ENCODE measurements at places on chromosomes 5 and 9.

- no peak for DNase-seq
Measured at GRCh38 chr5:167478188-167478587, 813.3 kb upstream of the WWC1 start.

DNA sequence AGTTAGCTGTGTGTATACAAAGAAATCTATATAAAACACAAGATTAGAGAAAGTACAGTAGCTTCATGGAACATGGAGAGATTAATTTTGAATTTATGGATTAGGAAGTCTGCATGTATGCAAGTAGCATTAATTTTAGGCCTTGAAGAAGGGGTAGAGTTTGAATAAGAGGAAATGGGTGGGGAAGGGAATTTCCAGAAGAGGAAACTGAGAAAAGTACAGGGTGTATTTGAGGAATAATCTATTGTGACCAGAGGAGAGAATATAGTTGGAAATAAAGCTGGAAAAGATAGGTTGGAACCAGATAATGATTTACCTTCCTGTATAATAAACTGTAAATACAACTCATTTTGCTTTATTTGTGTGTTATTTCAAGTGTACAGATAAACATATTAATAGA is 53.6 kb downstream of the CWC27 start:
- DNase-seq = no peak

- DNase-seq = no peak
Measured at GRCh38 chr5:53322257-53322656, 158.2 kb upstream of the FST start.

- DNase-seq = no peak
Measured at GRCh38 chr5:43353668-43354067, 40.5 kb upstream of the HMGCS1 start.

DNA sequence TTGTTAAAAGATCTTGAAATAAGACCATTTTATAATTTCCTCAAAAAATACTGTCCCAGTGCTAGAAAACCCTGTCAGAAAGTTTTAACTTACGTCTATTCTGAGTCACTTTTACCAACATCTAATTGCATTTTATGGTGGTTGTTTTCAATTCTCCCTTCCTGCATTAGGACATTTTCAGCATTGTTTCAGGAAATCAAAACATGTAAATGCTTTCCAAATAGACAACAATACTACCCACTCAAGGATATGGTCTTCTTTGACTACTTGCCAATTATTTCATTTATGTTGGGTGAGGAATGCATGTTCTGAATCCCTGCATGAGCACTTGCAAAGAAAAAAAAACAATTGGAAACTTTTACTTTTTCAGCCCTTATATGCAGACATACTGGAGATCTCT is 284.6 kb upstream of the PDE4D start:
- DNase-seq = no peak

DNA sequence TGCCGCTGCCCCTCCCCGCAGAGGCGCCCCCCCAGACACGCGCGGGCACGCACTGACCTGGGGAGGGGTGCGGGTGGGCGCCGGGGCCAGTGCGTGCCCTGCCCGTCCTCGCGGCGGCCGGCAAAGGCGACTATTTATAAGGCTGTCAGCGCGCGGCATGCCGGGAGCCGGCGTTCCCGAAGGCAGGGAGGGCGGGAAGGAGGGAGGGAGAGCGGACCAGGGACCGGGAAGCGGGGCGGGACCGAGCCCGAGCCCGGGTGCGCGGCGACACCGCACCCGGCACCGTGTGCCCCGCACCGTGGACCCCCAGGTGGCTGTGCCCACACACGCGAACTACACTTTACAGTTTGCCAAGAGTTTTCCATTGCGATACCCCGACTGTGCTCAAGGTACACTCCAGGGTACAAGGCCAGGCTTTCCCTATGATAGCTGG is at the start of gene AK1:
TSS of gene AK1 (minus strand) at position 110 of the 433 bp plus-strand sequence. CDS start 3,058 bp downstream, outside the sequence.
- no peak for DNase-seq

DNA sequence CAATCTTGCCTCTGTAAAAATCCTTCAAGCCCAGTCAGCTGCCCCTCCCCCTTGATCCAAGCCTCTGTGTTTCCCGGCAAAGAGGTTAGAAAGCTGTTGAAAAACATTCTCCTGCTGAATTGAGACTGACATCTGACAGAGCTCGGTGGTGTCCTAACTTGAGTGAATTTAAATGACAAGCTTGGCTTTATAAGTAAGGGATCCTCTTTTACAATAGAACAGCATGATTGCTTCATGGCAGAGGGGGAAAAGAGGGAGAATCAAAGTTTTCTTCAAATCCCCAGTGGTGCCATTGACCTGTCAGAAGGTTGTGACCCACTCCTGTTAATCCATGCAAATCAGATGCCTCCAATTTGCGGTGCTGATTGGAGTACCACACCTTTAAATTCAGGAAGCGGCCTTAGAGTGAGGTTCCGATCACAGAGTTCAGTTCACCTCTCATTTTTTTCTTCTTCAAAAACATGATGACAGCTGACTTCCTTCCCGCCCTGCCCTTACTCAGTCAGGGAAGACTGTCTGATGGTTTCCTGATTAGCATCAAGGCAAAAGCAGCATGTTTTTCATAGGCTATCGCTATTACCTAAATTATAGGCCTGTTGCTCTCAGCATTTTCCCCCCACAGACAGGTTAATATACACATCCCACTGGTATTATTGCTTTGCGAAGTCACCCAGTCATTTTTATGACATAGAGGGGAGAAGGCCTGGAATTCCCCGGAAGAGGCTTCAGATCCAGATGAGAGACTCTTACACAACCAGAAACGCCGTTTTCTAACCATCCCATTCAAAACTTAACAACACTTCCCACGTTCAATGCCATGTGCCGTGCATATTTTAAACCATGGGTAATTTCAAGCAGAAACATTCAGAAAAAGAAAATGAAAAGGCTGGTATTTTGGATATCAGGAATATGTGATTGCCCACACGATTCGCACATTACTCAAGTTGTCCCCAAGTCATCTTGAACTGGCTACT is 141.4 kb downstream of the EBF1 start:
- no peak for DNase-seq

DNA sequence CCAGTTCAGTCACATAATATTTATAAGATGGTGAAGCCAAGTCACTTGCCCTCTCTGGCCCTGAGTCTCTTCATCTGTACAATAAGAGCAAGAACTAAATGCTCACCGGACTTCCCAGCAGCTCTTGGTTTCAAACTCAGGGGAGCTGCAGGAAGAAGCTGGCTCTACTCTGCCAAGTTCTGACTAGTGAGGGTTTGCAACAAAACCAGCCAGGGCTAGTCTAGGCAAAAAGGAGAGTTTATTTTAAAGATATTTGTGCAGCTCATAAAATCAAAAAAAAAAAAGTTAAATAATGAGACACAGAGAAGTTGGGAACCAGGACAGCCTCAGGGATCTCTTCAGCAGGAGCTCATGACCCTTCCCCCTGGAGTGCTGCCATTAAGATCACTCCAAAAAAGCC is 107.3 kb downstream of the DOCK2 start:
- DNase-seq = no peak

- DNase-seq = no peak
Measured at GRCh38 chr5:143682246-143682905, 129.6 kb upstream of the HMHB1 start.

DNA sequence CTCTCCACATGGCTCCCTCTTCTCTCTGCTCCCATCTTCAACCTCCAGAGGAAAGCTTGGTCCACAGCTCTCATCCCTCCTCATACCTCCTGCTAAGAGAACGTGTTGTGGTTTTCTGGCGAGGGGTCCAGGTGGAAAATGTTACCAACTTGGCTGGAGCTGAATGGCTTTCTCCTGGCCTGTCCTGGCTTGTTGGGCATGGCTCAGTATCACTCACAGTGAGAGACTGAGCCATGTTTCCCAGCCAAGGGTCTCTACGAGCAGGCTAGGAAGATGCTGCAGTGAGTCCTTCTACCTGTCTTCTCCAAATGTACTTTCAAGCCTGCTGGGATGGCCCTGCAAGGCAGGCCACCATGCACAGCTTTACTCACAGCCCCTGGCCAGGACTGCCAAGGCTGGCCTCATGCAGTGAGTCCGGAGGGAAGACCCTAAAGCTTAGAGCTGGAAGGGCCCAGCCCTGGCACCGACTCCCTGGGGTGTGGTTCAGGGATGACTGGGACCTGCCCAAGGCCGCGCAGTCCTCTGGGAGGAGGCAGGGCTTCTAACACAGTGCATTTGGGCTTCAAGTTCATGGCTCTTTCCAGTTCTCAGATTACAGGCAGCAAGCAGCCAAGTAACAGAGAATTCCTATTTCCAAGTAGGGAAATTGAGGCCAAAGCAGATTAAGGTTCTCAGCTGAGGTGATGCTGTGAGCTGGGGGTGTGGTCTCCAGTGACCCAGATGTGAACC is 59.5 kb downstream of the COL27A1 start:
- no peak for DNase-seq

GRCh38 chr9:114958844-114959235 is 28.4 kb upstream of the TNFSF8 start:
- no peak for DNase-seq

DNA sequence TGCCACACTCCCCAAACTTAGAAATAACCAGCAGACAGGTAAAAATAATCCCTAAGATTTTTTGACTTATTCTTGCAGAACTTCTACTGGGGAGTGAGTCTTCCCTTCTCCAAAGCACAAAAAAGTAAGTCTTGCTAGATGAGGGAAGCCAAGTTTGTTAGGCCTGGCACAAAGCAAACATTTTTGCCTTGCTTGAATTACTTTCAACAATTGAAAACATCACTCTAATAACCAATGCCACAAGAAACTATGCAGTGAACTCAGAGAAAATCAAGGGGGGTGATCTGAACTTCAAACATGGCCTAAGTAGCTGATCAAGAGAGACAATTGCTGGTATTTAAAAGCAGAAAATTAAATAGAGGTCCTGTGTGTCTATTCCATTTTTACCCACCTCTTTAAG is 123.6 kb upstream of the SLC1A3 start:
- DNase-seq = no peak

- DNase-seq = no peak
Measured at GRCh38 chr9:102631559-102631958, 363.6 kb upstream of the CYLC2 start.

DNA sequence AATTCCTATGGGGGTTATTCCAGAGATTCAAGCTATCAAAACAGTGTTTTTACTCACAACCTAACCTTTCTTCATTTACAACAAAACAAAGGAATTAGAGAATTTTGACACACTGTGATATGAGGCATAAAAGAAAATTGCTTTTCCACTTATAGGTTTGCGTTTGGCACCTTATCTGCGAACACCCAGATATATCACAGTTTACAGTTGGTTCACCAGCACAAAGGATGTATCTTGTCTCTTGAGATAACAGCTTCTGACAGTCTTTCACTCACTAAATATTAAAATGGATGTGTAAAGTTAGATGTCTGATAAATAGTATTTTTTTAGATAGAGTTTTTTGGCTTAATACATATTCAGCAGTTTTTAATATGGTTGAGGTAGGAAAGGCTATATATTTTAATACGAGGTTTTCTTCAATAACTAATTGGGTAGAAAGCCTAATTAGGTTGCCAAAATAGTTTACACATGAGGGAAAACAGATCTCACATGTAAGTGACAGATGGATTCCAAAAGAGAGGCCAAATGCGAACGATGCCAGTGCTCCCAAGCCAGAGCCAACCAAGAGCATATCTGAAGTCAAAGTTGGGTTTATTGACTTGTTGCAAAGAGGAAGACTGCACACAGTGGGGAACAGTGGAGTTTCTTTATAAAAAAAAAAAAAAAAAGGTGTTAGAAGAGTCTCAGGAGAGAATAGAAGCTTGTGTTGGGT is 1495.2 kb downstream of the MAT2B start:
- DNase-seq = no peak

- no peak for DNase-seq
Measured at GRCh38 chr5:24642022-24642421, 2.8 kb downstream of the CDH10 start.

GRCh38 chr5:72234265-72234700 is 85.8 kb downstream of the MRPS27 start:
- DNase-seq = no peak

DNA sequence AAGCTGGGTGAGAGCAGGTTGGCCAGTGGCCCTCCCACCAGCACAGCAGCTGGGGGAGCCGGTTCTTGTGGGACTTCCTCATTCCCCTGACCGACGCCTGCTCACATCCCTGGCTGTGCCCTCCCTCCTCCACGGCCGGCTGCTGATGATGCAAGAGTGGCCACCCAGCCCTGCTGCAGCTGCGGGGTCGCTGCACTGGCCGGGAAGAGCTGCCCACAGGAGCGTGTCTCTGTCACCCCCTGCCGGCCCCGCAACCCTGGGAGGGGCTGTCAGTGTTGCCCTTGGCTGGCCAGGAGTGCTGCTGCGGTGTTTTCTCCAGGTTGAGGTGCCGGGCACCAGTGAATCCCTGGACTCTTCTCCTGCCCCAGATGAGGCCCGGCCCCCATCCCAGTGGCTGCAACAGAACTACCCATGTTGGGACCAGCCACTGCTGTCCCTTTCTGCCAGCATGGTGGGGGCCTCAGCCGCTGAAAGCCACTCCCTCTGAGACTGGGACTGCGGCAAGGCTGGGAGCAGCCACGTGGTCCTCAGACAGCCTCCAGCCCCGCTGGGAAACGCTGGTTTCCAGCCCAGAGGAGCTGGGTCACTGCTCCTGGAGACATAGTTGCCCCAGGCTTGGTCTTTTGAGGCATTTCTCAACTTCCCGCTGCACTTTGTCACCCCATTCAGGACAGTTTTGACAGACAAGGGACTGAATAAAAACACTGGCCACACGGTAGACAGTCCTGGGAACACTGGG is 739 bp downstream of the CARD9 start:
- DNase-seq = no peak

GRCh38 chr9:76654051-76654461 is 110.2 kb upstream of the PCA3 start:
- DNase-seq = no peak

Data from activated T-helper 9 cell treated with anti-CD3 and anti-CD28 coated beads, Interleukin-2, amount 50 U/mL, for 16 hours (primary cell).